ENCODE measurements at places on chromosomes 16 and 17. TPM values are rescaled to one million over a fixed set of nuclear protein-coding genes. Genes with fewer than 3 reads are reported as not detected.

GRCh38 chr17:58150394-58150793 is 2.2 kb downstream of the OR4D1 start:
- DNase-seq = no peak

- DNase-seq = no peak
Observed at GRCh38 chr17:38447502-38448085, 19.3 kb downstream of the ARHGAP23 start.

The C16orf74 gene
- 3.9 TPM for total RNA-seq

GRCh38 chr16:85229869-85230462 is 117.7 kb upstream of the CIBAR2 start:
- no peak for DNase-seq

The KCTD2 gene
- 22.4 TPM for total RNA-seq

The KRT28 gene
- total RNA-seq = not detected

GRCh38 chr17:9330611-9331271 is 244.9 kb downstream of the STX8 start:
- no peak for DNase-seq

The EARS2 gene
- total RNA-seq = 11.2 TPM

GRCh38 chr16:89742948-89743347 is 21.6 kb downstream of the ZNF276 start:
- no peak for DNase-seq

DNA sequence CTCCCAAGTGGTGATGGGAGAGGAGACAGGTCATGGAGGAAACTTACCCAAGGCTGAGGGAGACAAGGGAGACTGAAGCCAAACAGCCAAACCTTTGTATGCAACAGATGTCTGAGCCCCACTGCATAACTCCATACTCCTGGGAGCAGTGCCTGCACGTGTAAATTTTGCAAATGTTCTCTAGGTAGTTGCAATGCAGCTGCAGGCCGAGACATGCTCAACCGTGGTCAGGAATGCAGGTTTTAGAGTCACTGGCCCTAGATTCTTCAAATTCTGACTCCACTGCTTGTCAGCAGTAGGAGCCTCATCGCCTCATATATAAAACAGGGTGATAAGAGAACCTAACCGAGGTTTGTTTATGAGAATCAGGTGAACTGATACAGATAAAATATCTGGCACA is 11.5 kb downstream of the DYNLRB2 start:
- DNase-seq = no peak

- DNase-seq = no peak
Observed at GRCh38 chr17:70922268-70922667, 752.9 kb downstream of the KCNJ2 start.

GRCh38 chr16:85326794-85327181 is 214.5 kb upstream of the CIBAR2 start:
- DNase-seq = no peak

DNA sequence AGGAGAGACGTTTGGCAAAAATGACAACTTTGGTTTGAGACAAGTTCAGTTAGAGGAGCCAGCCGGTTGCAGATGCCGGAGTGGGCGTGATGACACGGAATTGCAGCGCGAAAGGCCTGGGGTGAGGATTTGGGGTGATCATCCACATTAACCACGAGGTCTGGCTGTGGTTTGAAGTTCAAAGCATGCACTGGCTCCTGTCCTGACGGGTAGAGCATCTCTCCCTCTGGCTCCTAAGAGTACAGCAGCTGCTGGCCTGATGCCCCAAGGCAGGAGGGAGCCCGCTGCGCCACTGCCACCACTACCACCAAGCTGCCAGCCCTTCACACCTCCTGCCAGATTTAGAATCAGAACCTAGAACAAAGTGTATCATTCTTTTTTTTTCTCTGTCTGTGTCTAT is 3.7 kb downstream of the RHBDL3 start:
- no peak for DNase-seq

- DNase-seq = no peak
Observed at GRCh38 chr16:539901-540530, 12.5 kb downstream of the CAPN15 start.

The KRT33A gene
- total RNA-seq = not detected

The EVI2B gene
- total RNA-seq = 100 TPM

DNA sequence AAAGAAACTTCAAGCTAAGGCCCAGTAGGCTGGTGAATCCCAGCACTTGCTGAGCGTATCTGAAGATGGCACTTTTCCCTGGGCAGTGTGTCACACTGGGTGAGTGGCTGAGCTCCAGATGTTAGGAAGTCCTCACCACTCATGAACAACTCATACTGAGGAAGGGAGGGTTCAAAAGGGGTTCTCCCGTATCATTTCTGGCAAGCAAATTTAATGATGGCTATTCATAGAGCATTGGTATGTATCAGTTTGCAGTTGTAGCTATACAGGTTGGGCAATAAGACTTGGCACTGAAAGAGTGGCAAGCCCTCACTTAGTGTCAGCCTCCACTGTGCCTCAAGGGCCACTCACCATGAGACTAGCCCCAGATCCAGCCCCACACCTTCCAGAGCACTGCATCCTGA is 10.7 kb downstream of the GFOD2 start:
- no peak for DNase-seq

DNA sequence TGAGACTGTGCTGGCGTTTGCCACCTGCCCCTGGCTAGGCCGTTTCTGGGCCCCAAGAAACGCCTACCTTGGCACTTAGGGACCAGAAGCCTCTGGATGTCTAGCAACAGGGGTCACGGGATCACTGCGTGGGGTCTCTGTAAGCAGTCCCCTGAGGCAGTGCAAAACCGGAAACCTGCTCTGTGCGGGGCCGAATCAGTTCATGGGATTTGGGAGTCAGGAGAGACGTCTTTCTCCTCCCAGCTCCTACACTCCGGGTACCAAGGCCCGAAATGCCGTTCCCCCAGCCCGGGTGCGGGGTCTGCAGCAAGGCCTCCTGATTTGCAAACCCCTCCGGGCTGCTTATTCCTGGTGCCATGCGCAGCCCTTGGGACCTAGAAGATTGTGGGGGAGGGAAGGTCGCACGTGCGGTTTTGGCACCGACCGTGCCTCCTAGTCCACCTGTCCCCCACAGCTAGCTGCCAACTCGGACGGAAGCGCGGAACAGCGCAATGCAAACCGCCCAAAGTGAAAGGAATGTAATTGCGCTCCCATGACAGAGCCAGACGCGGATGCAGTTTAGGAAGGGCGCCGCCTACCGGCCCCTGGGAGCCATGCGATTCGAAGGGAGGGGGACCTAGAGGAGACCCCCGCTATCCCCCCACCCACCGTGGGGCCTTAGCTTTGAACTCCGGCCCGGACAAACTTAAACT is 6.5 kb downstream of the IRX5 start:
- peak; percentile 36 for DNase-seq

- DNase-seq = peak; percentile 47
Observed at GRCh38 chr17:3695129-3695722, 729 bp downstream of the P2RX5 start.

The ADAD2 gene
- not detected for total RNA-seq

GRCh38 chr17:39199820-39200069 is 338 bp upstream of the RPL19 start:
- DNase-seq = peak; percentile 80

DNA sequence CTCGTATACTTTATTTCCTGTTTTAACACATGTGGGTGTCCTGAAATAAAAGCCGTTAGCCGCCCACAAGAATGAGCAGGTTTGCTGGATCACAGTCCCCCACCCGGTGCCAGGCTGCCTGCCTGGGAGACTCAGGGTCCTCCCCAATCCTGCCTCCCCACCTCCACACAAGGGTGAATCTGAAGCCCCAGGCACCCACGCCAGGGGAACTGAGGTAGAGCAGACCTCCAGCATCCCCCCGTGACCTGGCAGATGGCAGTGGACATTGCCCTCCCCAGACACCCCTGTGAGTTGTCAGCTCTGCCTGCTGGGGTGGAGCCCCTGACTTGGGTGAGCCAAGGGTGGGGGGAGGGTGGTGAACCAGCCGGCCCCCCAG is 114.8 kb downstream of the METRNL start:
- DNase-seq = peak; percentile 39

DNA sequence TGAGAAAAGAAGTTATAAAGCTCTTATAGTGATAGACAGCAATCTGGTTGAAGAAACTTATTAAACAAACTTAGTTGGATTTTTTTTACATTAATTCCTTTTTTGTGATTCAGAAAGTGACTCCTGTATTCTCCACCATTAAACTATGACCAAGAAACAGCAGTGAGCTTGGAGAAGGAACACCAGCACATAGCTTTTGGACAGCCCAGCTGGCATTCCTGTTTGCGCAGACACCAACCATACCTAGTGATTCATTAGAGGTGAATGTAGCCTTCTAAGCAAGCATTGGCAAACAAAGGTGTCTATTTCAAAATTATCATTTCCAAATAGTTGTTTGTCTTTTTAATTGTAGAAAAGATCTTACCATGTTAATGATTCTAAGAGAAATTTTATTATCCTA is 94.4 kb downstream of the STXBP4 start:
- no peak for DNase-seq

- no peak for DNase-seq
Observed at GRCh38 chr17:5694551-5694950, 110.2 kb upstream of the NLRP1 start.

- no peak for DNase-seq
Observed at GRCh38 chr17:83055911-83056582, 23.4 kb upstream of the METRNL start.

The ZNF207 gene
- total RNA-seq = 274 TPM

GRCh38 chr17:62827746-62828485 is 19.8 kb upstream of the MARCHF10 start:
- no peak for DNase-seq

DNA sequence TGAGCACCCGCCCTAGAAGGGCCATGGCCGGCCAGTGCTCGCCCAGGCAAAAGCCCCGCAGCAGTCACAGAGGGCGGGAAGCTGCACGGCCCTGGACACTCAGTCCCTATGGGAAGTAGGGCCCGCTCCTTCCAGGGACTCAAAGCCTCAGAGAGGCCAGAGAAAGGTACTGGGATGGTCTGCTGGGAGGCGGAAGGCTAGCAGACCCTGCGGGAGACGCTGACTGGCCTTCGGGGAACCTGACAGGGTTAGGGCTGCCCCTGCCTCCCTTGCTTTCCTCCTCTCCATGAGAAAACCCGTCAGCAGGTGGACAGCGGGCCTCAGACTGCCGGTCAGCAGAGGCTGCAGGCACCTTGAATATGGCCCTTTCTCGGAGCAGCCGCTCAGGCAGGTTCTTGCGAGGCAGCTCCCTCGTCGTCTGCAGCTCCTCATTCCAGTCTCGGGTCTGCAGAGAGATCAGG is 11.5 kb downstream of the CLUH start:
- no peak for DNase-seq

The PPP1R27 gene
- total RNA-seq = not detected
